ENCODE measurements at places on chromosomes 13 and 19.

- no peak for DNase-seq
Observed at GRCh38 chr13:77789376-77789775, 91.9 kb downstream of the SLAIN1 start.

DNA sequence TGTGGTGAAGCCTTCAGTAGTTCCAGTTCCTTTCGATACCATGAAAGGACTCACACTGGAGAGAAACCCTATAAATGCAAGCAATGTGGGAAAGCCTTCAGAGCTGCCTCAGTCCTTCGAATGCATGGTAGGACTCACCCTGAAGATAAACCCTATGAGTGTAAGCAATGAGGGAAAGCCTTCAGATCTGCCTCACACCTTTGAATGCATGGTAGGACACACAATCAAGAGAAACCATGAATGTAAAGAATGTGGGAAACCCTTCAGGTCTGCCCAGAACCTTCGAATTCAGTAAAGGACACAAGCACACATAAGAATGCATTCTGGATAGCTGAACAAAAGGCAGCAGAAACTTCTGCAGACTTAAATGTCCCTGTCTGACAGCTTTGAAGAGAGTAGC, 18.3 kb downstream of the ZNF69 start:
- DNase-seq = no peak

DNA sequence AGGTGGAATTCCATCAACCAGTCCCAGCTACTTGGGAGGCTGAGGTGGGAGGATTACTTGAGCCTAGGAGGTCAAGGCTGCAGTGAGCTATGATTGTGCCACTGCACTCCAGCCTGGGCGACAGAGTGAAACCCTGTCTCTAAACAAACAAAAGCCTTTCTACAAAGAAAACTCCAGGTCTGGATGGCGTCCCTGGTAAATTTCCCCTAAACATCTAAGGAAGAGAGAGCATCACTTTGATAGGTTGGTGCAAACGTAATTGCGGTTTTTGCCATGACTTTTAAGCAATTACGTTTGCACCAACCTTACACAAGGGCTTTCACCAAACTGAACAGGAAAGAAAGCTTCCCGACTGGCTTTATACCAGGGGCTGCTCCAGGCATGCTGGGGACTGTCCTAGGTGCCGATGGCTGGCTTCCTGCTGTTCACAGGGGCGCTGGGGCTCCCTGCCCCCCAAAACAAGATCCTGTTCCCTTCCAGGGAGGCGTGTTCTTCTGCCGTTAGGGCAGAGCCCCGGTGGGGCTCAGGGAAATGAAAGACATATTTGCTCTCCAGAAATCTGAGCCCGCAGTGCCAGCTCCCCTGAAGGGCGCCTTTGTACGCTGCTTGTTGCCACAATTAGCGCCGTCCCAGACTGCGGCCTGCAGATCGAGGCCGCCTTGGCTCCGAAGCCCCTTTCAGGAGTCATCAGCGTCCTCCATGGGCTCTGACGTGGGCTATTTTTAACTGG, 38.7 kb upstream of the KLF2 start:
- DNase-seq = no peak

- DNase-seq = no peak
Observed at GRCh38 chr13:88623150-88623549, 952.0 kb downstream of the SLITRK5 start.

DNA sequence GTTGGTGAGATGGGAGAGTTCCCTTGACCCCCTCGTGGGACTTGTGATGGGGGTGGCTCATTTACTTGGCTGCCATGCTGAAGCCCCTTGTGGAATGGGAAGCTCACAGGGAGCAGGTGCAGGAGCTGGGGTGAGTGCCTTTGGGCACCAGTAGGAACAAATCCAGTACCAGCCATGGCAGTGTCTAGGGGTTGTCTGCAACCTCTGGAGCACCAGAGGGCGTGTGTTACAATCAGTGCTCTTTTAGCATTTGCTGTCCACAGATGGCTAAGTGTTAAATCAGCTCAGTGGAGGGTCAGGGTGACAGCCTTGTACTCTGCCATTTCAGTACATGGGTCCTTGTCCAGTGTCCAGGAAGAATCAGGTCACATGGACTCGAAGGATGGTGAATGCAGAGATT, 75.6 kb downstream of the ATP8A2 start:
- DNase-seq = no peak

DNA sequence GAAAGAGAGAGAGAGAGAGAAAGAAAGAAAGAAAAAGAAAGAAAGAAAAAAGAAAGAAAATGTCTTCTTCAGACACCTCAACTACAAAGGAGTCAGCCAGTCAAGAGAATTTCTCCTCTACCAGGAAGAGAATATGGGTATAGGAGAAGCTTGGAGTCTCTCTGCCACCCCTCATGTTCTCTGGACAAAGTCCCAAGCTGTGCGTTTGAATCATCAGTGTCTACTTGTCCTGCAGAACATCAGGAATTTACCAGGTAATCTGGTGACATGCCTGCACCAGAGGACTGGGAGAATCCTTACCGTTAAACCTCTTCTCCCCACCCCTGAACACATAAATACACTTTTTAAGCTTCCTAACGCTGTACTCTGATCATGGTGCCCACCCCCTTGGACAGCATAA, 119.5 kb downstream of the TM9SF2 start:
- DNase-seq = no peak
